ENCODE measurements at places on chromosomes 3 and 15. TPM values are rescaled to one million over a fixed set of nuclear protein-coding genes. Genes with fewer than 3 reads are reported as not detected.

Gene UBXN7
- total RNA-seq, result 13.0 TPM

Gene HIGD2B
- not detected for total RNA-seq

Gene ROPN1
- not detected for total RNA-seq

Gene LRRC3B
- total RNA-seq, result not detected

Gene QTRT2
- total RNA-seq, result 30.1 TPM

Gene PTX3
- 24.4 TPM for total RNA-seq

Gene TP63
- 0.13 TPM for total RNA-seq

Gene FHIT
- total RNA-seq, result 11.5 TPM

Gene WDR48
- total RNA-seq, result 33.2 TPM

Gene SEMA5B
- total RNA-seq, result 0.21 TPM

Gene GUCA1C
- not detected for total RNA-seq

Gene GOLGA8G
- total RNA-seq, result not detected

Gene FSIP1
- 0.62 TPM for total RNA-seq

Gene VILL
- 11.6 TPM for total RNA-seq

Gene MRAS
- 35.0 TPM for total RNA-seq

- DNase-seq, result no peak
Measured at GRCh38 chr3:153928851-153929250, 192.3 kb upstream of the ARHGEF26 start.

- DNase-seq, result no peak
Measured at GRCh38 chr15:76996076-76996525, 1.2 kb downstream of the PSTPIP1 start.

GRCh38 chr15:25439369-25439836 lies 579 bp upstream of the UBE3A start:
- DNase-seq, result no peak

GRCh38 chr3:137062250-137062649 lies 104.5 kb downstream of the IL20RB start:
- no peak for DNase-seq

GRCh38 chr15:31024330-31024729 lies 32.9 kb upstream of the MTMR10 start:
- peak; percentile 97 for DNase-seq

GRCh38 chr3:113214917-113215595 lies 3.7 kb downstream of the BOC start:
- no peak for DNase-seq

GRCh38 chr15:49860101-49860500 lies 239.3 kb downstream of the DTWD1 start:
- DNase-seq, result no peak

DNA sequence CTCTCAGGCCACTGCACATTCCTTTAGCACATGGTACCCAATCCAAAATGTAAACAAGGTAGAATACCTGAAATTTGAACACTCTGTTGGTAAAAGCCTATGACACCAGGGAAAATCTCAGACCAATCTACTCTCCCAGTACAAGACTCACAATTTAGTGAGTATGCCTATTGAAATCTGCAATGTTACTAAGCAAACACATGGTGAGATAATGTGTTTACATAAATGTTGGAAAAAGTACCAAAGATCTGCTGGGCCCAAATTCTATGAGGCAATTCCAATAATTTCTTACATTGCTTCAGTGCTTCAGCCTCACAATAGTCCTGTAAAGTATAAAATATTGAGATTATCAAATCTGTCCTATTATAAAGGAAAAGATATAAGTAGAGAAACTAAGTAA lies 536.1 kb downstream of the PYDC2 start:
- DNase-seq, result no peak

DNA sequence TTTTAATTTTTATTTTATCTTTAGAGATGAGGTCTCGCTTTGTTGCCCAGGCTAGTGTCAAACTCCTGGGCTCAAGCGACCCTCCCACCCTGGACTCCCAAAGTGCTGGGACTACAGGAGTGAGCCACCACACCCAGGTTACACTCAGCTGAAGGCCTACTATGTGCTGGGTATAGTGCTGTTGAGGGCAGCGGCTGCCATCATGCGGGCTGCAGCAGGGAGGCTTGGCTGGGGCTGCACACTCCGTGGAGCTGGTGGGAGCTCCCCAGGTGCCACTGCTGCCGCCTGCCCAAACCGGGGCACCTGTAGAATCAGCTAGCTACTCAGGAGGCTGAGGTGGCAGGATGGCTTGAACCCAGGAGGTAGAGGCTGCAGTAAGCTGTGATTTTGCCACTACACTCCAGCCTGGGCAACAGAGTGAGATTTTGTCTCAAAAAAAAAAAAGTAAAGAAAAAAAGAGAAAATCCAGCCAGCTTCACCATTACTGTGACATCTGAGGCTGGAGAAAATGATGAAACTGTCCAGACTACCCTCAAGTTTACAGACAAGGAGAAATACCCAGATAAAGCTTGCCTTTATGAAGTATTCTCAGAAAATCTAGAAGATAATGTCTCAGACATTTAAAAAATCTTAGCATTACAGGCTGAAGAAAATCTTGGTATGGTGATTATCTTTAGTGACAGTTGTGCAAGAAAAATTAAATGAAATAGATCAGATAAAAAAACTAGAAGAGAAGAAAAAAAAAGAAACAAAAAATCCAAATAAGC lies 42.1 kb downstream of the CRABP1 start:
- no peak for DNase-seq

GRCh38 chr3:68271145-68271544 lies 616.7 kb upstream of the SUCLG2 start:
- no peak for DNase-seq

DNA sequence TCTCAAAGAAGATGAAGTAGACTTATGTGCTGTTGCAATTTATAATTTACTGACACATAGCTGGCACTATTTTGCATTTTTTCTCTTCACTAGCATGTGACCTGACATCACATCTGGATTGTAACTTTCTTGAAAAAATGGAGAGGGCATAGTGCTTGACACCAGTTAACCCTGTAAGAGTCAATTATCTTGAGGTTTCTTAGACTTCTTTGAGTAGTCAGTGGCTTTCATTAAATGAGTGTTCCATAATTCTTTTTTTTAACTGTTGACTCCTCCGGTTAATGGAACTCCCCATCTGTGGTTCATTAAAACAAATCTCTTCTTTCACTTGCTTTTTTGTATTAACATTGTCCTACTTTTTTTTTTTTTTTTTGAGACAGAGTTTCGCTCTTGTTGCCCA lies 16.9 kb upstream of the PRKCI start:
- no peak for DNase-seq

GRCh38 chr3:193803288-193803687 lies 210.3 kb downstream of the OPA1 start:
- DNase-seq, result no peak

GRCh38 chr15:24933716-24934115 lies 21.1 kb upstream of the SNRPN start:
- no peak for DNase-seq

- DNase-seq, result no peak
Measured at GRCh38 chr3:119774444-119774843, 7.5 kb upstream of the NR1I2 start.

- DNase-seq, result no peak
Measured at GRCh38 chr3:129555153-129555550, 12.2 kb downstream of the H1-8 start.

DNA sequence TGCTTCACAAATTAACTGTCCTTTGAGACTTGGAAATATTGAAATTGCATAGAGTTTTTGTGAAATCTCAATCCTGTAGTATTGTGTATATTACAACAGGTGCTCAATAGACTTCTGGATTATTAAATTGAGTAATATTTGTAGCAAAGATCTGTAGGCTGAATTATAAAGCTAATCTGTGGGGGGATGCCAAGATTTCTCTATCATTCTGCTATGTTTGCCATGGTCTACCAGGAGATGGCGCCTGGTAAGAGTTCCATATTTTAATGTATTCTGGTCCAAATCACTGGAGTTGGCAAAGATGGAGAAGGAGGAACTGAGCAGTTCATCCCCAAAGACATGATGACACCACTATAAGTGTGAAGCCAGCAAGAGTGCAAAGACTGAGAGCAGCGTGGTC lies 340.9 kb upstream of the TPRG1 start:
- DNase-seq, result no peak

DNA sequence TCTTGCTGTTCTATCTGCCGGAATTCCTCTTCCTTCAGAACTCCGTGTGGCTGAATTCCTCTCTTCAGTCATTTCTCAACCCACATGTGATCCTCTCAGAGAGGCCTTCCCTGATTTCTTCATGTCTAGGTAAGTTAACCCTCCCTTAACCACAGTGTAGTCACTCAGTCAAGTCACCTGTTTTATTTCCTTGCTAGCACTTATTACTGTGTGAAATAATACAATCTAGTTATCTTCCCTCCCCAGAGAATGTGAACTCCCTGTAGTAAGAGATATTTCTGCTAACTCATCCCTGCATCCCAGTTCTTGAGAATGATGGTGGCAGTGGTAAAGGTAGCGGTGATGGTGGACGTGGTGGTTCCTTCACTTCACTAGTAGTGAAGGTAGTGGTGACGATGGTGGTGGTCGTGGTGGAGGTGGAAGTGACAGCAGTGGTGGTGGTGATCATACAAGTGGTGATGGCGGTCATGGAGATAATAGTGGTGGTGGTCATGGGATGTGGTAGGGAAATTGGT lies 33.3 kb downstream of the COL6A5 start:
- DNase-seq, result no peak

GRCh38 chr3:119810018-119810435 lies 28.1 kb downstream of the NR1I2 start:
- no peak for DNase-seq

DNA sequence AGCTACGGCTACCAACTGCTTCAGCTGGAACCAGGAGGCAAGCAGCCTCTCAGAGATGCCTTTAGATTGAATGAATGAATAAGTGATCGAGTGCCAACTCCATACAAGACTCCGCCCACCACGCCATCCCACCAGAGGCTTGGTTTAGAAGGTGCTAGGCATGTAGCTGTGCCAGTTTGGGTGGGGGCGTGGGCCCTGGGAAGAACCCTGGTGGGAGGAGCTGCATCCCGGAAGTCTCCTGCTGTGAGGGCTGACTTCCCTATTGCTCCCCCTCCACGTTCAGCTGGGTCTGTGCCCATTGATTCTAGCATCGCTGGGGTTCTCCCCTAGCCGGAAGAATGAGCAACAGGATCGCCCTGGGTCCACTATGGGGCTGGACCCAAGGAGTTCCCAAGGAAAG lies 20.9 kb downstream of the LINGO1 start:
- no peak for DNase-seq

DNA sequence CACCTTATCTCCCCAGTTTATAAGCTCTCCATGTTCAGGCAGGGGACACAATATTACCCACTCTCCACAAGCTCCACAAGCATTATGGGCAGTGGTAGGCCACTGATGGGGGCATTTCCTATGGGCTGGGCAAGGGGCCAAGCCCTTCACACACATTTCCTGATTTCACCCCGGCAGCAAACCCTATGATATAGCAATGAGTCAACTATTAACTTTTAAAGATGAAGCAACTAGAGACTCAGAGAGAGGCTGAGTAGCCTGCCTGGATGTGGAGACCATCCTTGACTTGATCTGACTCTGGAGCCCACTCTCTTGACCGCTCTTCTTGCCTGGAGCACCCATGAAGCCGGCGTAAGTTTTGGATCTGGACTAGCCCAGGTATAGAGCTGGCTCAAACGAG lies 27.4 kb downstream of the FOXL2NB start:
- DNase-seq, result no peak

- no peak for DNase-seq
Measured at GRCh38 chr3:15713364-15713763, 84.4 kb downstream of the ANKRD28 start.
